ENCODE measurements at places on chromosomes 5 and 9.

- H3K4me1 ChIP-seq: no peaks in the 10 kb centered on the region
- no peaks in the 10 kb centered on the region for H3K36me3 ChIP-seq
- no peak overlapping the region for H3K27ac ChIP-seq
- H3K4me3 ChIP-seq: no peak overlapping the region
Observed at GRCh38 chr9:14710804-14711203, 11.7 kb downstream of the CER1 start.

DNA sequence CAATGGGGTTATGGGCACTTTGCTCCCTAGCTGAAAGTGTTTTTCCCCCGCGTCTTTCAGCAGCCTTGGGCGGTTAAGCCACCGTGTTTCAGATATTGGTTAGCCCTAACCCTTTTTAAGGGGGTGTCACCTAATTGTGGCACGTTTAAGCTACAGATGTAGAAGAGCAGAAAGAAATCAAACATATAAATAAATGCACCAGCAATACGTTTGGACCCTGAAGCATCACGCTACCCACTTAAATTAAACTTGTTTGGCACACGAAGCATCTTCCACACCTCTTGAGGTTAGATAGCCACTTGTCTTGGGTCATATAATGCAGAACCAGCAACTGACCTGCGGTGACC, 768 bp downstream of the YTHDC2 start:
- peak overlapping the region; percentile 85 for H3K4me3 ChIP-seq
- DNase-seq: no peak
- peak overlapping the region; percentile 83 for H3K27ac ChIP-seq
- peaks cover 4% of the 10 kb centered on the region for H3K36me3 ChIP-seq
- H3K27me3 ChIP-seq: peaks cover 8% of the 10 kb centered on the region

- no peak overlapping the region for H3K27ac ChIP-seq
- peaks cover 3% of the 10 kb centered on the region for H3K4me1 ChIP-seq
- H3K4me3 ChIP-seq: no peak overlapping the region
- DNase-seq: peak; percentile 34
Observed at GRCh38 chr9:114995681-114996221, 65.4 kb upstream of the TNFSF8 start.

DNA sequence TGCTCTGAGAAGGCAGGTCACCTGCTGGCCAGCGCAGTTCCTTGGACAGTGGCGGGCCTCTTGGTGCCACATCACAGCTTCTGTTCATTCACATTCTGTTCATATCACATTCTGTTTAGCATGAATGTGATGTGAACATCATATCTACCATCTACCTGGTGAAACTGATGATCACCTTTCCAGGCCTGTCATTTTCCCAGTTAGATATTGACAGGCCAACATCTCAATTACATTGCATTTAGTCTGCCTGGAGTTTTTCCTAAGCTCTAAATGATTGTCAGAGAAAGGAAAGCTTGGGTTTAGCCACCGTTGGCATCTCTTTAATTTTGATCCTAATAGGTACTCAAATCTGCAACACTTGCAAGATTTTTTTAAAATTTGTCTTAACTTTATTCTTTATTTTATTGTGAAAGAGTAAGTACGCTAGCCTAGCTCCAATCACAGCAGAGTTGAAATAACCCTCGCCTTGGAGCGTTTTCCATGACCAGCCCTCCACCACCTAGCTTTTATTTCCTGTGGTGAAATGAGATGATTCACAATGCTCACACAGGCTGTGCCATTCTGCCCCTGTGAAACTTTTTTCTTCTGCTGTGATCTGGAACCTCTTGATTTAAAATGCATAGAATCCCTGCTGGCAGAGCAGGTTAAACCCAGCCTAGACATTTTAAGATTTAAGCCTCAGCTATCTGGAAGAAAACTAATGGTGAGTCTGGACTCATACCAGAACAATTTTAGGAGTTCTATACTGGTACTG, 225.0 kb downstream of the ESM1 start:
- no peaks in the 10 kb centered on the region for H3K36me3 ChIP-seq
- H3K4me1 ChIP-seq: peaks cover 4% of the 10 kb centered on the region
- no peak overlapping the region for H3K4me3 ChIP-seq
- no peaks in the 10 kb centered on the region for H3K27me3 ChIP-seq
- H3K27ac ChIP-seq: no peak overlapping the region
- no peak for DNase-seq

DNA sequence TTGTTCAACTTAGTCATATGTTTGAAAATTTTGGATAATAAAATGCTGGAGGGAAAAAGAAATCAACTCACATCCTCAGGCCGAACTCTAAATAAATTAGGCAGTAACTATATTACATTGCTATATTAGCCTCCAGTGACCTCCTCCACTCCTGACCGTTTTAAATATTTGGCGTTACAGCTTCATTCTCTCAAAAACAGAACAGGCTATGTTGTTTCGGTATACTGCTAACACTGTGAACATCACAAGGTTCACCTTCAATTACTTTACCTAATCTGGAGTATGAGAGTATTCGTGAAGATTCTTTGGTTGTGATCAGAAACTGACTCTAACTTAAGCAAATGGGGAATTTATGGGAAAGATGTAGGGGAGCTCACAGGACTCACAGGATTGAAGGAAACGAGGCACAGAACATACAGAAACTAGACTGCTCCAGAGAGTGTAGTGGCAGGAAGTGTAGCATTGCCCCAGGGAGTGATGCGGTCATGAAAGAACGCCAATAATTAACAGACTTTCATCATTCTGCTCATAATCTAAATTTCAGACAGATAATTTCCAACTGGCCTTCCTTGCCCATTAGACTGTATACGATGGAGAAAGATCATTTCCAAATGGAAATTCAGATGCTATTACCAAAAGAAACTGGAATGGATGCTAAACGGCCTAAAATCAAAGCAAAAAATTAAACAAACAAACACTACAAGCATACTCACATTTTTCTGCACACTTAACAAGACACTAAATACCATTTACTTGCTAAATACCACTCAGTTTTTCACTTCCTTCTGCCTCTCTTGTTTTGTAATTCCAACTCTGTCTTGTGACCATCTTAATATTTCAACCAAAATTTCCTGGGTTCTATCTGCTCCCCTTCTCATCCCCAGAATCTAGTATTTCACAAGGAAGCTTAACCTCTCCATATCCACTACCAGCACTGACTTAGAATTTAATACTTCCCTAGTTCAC, 110.1 kb upstream of the LPAR1 start:
- no peaks in the 10 kb centered on the region for H3K36me3 ChIP-seq
- H3K27me3 ChIP-seq: no peaks in the 10 kb centered on the region

DNA sequence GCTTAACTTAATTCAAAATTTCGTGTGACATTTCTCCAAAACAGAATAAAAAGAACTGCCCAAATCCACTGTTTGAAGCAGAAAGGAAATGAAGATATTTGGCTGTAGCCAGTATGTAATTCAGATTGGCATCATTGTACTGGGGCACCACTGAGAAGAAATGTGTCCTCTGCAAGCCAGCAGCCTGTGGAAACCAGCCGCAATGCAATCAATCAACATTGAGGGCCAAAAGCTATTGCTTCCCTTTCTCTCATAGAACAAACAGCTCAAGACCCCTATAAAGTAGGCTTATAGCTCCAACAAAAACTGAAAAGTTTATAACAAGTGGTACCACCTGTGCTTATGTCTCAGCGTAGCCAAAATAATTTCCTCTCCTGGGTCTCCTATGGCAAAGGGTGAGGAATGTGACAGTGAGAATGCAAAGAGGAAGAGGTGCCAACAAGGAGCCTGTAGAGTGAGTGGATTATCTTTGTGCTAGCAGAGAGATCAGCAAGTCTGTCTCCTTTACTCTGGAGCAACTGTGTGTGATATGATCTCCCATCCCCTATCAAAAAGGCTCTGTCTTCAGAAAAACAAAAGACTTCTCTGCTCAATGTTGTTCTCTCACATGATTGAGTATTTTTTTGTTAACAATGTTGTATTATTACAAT, 1072.3 kb upstream of the DMAC1 start:
- no peaks in the 10 kb centered on the region for H3K36me3 ChIP-seq
- no peak for DNase-seq
- H3K4me1 ChIP-seq: no peaks in the 10 kb centered on the region
- no peak overlapping the region for H3K4me3 ChIP-seq

All from common myeloid progenitor, CD34-positive (primary cell).